ENCODE measurements at places on chromosomes 11 and 22. TPM values are rescaled to one million over a fixed set of nuclear protein-coding genes. Genes with fewer than 3 reads are reported as not detected.

The APOL1 gene
- 36.7 TPM for total RNA-seq

The MUC5AC gene
- total RNA-seq, result not detected

The CENPM gene
- total RNA-seq, result 84.6 TPM

The C11orf16 gene
- total RNA-seq, result not detected

The CTSW gene
- 7.4 TPM for total RNA-seq

The TCN1 gene
- total RNA-seq, result not detected

The PYGM gene
- total RNA-seq, result 4.8 TPM

The TLCD5 gene
- total RNA-seq, result 1.7 TPM

The MAPK8IP2 gene
- 0.17 TPM for total RNA-seq

The MS4A6E gene
- total RNA-seq, result not detected

The SLC5A1 gene
- not detected for total RNA-seq

The CDC42EP2 gene
- 1.6 TPM for total RNA-seq

Measured in activated T-helper 1 cell treated with anti-CD3 and anti-CD28 coated beads, Interleukin-12 subunit alpha, Interleukin-12 subunit beta, Interleukin-2, Interleukin-4 antibody, amounts not matched to agents 30 ng/mL and 10 ng/mL and 1 ng/mL, durations not matched to agents 14 hours and 24 hours and 36 hours (primary cell).